ENCODE measurements at places on chromosomes 3 and 15.

GRCh38 chr15:56528136-56528535 lies 63.2 kb upstream of the MNS1 start:
- no peak for DNase-seq

- DNase-seq = no peak
These were observed 354.0 kb upstream of the ROBO2 start for GRCh38 chr3:76685858-76686257.

GRCh38 chr3:14583548-14584091 lies 43.5 kb upstream of the GRIP2 start:
- DNase-seq = no peak

DNA sequence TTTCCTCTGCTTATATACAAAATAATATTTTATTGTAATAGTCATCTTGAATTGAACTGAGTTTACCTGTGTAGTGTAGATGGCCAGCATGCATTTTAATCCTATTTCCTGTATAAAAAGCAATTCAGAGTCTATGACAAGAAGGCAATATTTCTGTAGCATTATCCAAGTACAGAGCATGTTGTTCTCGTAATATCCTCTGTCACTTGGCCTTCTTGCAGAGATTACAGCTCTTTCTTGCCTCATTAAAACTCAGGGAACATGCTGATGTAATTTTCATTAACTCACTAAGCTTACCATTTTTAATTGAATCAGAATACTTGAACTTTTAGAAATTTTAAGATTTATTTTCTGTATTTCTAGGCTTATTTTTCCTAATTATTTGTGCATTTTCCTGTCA lies 203.3 kb upstream of the AGTR1 start:
- DNase-seq = no peak

DNA sequence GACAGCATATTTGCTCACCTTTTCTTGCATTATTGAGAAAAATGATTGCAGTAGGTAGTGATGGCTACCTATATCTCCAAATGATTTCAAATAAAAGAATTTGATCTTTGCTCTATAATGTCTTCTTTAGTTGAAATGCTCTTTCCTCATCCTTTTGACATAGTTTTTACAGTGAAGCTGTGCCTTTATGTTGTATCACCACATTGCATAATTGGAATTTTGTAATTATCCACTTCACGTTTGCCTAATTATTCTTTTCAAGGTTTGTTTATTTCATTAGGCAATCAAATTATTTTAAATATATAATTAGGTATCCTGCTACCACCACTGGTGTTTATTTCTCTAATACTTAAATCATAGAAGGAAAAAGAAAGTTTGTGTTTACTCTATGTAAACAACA lies 21.3 kb upstream of the P2RY13 start:
- no peak for DNase-seq

DNA sequence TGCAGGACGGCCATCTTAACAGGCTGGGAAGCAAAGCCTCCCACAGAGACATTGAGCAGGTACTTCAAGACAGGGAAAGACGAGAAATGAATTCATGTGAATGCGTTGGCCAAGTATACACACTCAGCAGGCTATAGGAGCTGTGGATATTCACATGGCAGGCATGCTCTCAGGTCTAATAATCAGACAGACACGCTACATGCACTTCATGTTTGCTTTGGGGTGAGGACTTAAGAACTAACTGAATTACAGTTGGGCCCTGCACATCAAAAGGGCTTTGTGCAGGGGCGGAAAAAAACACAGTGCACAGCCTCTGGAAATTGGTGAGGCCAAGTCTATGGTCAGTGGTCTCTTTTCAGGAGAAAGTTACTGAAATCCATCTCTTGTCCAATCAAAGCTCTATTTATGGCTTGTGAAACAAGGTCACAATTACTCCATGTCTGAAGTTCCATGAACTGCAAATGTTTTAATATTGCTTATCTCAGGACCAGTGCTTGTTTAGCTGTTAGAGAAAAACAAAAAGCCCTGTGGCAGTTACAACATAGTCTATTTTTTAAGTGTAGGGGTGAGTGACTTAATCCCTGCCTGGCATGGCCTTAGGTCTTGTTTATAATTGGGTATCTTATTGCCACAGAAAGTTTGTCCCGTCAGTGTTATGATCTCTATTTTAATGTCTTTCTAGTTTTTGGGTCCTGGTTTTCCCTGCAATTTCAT lies 100.6 kb upstream of the GOLGA6L6 start:
- DNase-seq = no peak

All from effector memory CD8-positive, alpha-beta T cell (primary cell).